ENCODE measurements at places on chromosomes 16 and 17. TPM values are rescaled to one million over a fixed set of nuclear protein-coding genes. Genes with fewer than 3 reads are reported as not detected.

- peak; percentile 98 for DNase-seq
Observed at GRCh38 chr17:37848690-37849616, 75.3 kb upstream of the TBC1D3K start.

GRCh38 chr17:78329263-78330059 lies 30.4 kb downstream of the SOCS3 start:
- DNase-seq, result peak; percentile 97

DNA sequence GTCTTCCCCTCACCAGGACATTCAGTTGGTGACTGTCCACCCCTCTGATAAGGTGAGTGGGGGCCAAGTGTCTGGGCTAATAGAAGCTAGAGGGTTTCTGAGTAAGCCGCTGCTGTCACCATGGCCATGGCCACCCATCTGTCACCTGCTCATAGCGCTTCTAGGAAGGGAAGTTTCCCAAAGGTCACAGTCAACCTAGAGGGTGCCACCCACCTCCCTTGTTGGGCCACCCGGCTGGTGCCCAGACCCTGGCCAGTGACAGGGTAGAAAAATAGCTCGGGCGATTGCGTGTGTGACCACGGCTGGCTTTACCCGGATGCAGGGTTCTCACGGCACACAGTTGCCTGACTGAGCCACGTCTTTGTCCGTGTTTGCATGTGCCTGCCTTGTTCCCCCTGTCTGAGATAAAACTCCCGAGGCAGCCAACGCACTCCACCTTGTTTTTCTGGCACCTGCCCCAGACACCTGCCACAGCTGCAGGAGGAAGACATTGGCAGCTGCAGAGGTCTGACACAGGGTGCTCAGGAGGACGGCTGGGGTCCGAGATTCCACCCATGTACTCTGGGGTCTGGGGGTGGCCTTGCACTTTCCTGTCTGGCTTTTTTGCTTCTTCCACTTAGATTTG lies 809 bp downstream of the PIRT start:
- no peak for DNase-seq

Gene FAM83G
- 20.2 TPM for total RNA-seq

Gene PRSS36
- 2.0 TPM for total RNA-seq

DNA sequence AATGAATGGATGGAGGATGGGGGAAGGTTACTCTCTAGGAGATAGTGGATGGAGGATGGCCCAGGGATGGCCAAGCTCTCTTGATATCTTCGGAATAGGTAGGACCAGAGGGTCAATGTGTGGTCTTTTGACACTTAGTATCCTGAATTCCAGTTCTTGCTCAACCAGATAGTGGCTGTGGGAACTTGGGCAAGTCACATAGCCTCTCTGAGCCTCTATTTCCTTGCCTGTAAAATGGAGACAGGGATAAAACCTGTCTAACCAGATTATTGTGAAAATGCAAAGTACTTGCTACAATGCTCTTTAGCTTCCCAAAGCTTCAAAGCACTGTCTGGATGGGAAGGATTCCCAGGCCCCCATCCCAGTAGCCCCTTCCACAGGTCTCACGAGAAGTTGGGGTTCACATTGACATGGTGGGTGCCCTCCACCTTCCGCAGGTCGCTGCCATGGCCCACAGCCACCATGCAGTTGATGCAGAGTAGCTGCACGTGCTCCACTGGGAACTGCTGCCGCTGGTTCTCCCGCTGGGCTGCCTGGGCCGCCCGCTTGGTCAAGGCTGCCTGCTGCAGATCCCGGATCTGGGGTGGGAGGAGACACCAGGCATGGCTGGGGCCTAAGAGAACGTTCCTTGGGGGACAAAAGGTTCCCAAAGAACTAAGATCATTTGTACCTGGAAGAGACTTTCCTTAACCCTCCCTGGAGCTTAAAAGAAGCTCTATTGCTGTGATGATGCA lies 5.1 kb upstream of the ZNF385C start:
- DNase-seq, result no peak

DNA sequence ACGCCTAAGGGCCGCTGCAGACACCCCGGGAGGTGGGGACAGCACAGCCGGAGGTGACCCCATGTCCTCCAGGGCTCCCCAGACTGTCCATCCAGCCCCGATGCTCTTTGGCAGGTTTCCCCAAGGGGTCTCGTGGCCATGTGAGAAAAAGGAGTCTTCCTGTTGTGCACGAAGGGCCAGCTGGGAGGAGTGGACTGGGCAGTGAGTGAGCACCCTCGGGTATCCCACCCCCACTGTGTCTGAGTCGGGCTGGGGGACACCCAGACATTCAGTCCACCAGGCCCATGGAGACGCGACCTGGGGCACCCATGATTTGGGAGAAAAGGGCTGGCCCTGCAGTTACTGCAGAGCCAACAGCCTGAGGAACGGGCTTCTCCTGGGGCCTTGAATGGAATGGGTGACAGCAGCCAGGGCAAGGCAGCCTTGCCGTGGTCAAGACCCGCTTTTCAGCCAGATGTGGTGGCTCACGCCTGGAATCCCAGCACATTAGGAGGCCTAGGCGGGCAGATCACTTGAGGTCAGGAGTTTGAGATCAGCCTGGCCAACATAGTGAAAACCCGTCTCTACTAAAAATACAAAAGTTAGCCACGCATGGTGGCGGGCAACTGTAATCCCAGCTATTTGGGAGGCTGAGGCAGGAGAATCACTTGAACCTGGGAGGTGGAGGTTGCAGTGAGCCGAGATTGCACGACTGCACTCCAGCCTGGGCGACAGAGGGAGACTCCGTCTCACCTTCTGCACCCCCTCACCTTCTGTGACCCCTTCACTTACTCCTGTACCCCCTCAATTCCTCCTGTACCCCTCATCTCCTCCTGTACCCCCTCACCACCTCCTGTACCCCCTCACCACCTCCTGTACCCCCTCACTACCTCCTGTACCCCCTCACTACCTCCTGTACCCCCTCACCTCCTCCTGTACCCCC lies 24.1 kb upstream of the CAPN15 start:
- DNase-seq, result no peak

Gene CES1
- total RNA-seq, result 4.8 TPM

Gene APOH
- not detected for total RNA-seq

DNA sequence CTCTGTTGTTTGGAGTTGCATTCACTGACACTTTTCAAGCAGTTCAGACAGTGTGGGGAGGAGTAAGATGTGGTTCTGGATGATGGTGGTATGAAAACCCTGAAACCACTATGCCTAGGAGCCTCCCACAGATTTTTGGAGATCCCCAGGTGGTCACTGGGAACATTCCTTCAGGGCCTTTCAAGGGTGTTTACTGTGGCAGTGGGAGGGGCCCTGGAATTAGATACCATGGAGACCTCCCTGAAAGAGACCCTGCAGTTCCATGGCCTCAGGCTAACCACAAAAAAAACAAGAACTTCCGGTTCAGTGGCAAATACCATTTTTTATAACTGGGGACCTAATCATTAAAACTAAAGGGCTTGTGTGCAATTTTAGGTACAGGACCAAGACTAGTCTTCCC lies 79.9 kb downstream of the TMEM100 start:
- no peak for DNase-seq

- no peak for DNase-seq
Observed at GRCh38 chr16:66175058-66175457, 191.4 kb upstream of the CDH5 start.

- no peak for DNase-seq
Observed at GRCh38 chr17:74049967-74050458, 153.5 kb upstream of the RPL38 start.

GRCh38 chr17:81039854-81040758 lies 5.2 kb downstream of the BAIAP2 start:
- DNase-seq, result peak; percentile 71

Gene SPAG7
- 81.8 TPM for total RNA-seq

Data from HT1080 (cell line).